AG09319 (cell line): ENCODE measurements at places on chromosomes 12 and 14.

DNA sequence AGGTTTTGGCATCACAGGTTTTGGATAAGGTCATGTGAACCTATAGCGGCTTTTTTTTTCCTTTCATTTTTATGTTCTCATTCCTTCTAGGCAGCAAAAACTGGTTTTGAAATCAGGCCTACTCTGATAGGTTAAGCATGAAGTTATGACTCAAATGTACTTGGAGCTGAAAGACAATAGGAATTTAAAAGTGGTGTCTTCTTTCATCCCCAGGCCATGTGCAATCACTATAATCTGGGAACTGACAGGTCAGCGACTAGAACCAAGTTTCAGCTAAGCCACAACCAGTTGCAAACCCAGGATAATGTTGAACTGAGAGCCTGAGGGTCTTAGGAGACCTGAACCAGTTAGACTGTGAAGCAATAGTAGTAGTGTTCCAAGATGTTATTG is 74.3 kb downstream of the ANO6 start:
- DNase-seq: no peak

DNA sequence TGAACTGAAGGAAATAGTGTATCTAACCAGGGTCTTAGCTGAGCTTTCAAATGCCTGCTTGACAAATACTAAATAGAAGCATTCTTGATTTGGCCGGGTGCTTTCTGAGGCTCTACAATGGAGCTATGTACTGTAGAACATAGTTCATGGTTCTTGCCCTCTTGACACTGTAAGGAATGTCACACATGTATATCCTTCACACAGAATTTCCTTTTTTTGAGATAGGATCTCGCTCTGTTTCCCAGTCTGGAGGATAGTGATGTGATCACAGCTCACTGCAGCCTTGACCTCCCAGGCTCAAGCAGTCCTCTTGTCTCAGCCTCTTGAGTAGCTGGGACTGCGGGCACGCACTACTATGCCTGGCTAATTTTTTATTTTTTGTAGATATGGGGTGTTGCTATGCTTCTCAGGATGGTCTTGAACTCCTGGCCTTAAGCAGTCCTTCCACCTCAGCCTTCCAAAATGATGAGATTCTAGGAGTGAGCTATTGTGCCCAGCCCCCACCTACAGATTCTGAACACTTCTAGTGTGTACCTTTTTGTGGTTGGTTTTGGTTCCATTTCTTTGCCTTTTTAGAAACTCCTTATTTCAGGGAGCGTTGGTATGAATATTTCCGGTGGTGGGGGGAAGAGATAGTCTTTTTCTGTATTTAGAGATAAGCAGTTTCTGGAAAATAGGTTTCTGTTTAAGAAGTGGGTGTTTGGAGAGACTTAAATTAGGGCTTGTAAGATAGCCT is 4.2 kb downstream of the MLXIP start:
- DNase-seq: no peak

- no peak for DNase-seq
Observed at GRCh38 chr14:71591929-71592328, 340.3 kb upstream of the RGS6 start.

DNA sequence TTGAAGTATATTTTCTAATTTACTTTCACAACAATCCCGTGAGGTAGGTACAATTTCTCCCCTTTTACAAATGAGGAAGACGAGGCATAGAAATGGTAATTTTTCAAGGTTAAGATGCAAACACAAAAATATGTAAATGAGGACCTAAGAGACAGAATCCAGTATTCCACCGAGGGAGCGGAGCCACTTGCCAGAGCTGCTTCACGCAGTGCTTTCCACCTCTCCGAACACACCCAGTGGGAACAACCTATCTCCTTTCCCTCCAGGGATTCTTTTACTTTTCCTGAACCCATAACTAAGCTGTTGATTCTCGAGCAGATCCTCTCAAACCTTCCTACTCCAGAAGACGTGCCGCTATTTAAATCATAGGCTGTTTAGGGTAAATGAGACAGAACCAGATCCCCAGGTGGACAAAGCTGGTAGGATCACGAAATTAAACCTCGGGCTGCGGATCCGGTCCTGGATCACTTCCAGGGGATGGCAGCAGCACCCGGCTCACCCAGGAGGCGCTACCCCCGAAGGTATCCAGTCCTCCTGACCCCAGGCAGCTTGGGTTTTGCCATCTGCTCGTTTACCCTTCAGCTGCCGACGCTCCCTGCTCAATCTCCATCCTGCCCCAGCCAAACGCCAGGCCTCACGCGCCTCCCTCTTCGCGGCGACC is 1.5 kb downstream of the DDHD1 start:
- no peak for DNase-seq

DNA sequence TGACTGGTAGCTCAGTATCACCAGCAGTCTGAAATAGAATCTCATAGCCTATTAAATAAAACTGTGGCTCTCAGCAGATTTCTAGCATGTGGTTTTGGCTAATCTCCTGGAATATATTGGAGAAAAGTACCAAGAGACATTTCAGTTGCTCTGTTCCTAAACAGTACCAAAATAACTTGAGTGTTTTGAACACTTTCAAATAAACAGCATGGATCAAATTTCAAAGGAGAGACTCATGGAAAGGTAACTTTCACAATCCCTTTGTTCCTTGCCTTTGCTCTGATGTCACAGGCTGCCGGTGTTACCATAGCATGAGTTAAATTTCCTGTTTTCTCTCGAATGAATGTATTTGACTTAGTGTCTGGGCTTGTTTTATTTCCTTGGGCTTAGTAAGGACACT is 3.4 kb downstream of the ARG2 start:
- DNase-seq: no peak

DNA sequence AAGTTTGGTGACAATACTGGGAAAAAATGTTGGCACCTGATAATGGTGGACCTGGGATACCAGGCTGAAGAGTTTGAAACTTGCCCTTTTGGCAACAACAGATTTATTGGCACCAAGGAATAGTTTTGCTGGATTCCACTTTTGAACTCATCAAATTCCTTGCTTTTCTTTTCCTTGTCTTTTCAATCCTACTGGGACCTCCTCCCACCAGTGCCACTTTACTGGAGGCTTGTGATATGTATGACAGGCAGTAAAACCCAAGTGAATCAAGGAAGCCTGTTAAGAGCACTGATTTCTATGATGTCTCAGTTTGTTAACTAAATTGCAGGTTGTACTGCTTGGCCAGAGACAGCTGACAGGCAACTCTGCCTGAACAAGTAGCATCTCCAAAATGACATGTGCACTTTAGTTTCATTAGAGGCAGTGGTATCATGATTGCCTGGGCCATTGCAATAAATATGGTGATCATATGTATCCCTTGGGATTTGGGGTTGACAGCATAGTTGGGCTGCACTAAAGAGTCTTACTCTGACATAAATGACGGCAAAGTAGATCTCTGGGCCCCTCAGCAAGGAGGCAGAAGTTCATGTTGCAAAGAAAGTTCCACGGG is 565.4 kb downstream of the DIO2 start:
- DNase-seq: no peak

GRCh38 chr12:71469258-71469750 is 29.7 kb downstream of the LGR5 start:
- no peak for DNase-seq

GRCh38 chr12:67910360-67911274 is 78.6 kb upstream of the IFNG-AS1 start:
- peak; percentile 71 for DNase-seq

DNA sequence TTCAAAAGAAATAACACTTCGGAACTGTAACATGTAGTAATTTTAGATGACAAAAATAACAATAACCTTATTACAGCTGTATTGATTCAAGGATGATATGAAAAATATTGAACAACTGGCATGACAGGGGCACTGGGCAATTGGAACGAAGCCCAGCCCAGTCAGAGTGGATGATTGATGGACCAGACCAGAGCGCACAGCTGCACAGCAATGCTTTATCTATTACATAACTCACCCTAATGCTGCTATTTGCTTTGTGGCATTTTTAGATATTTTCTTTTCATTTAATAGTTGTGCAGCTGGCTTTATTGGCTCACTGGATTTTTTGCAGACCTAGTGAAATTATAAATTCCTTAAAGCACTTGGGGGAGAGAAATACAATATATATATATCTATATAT is 26.9 kb upstream of the FERMT2 start:
- no peak for DNase-seq

- DNase-seq: no peak
Observed at GRCh38 chr12:989751-990660, 1.0 kb upstream of the ERC1 start.

- DNase-seq: no peak
Observed at GRCh38 chr12:20434996-20435395, 66.7 kb downstream of the PDE3A start.

GRCh38 chr14:99217066-99217955 is 54.7 kb downstream of the BCL11B start:
- no peak for DNase-seq

GRCh38 chr12:3990501-3991280 is 117.5 kb upstream of the PARP11 start:
- no peak for DNase-seq

GRCh38 chr12:101299931-101300330 is 20.0 kb downstream of the UTP20 start:
- no peak for DNase-seq

GRCh38 chr12:91529829-91530228 is 347.2 kb upstream of the DCN start:
- DNase-seq: no peak

GRCh38 chr12:3405821-3406220 is 85.2 kb upstream of the PRMT8 start:
- DNase-seq: no peak

DNA sequence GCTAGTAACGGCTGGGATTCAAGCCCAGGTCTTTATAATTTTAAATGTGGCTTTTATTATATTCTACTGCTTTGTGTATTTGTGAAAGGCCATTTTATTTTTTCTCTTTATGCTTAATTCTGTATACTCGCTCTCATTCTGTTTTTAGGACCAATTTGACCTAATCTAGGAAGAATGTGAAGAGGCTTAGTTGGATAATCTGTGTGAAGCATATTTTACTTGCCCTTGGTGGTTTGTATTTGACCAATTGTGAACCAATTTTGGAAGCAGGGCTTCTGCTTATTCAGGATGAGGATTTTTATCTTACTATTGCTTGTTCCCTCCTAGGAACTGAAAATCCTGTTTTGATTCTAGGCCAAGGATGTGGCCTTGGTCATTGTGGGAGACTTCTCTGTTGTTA is 113.1 kb downstream of the TTC6 start:
- no peak for DNase-seq

DNA sequence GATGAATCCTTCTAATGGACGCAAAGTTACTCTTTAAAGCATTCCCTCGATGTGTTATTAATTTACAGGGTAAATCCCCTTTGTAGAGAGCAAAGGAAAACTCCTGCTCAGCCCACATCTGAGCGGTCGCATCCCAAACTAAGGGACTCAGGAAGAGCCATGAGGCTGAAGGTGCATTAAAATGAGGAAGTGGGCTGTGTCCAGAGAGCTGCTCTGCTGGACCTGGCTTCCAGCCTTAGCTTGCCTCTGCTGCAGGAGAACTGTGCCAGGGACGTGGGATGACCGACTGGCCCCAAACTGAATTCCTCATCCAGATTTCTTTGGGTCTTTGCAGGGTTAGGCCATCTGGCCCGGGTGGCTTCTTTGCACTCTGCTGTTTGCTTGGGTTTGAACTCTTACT is 88.3 kb downstream of the FBXW8 start:
- no peak for DNase-seq

DNA sequence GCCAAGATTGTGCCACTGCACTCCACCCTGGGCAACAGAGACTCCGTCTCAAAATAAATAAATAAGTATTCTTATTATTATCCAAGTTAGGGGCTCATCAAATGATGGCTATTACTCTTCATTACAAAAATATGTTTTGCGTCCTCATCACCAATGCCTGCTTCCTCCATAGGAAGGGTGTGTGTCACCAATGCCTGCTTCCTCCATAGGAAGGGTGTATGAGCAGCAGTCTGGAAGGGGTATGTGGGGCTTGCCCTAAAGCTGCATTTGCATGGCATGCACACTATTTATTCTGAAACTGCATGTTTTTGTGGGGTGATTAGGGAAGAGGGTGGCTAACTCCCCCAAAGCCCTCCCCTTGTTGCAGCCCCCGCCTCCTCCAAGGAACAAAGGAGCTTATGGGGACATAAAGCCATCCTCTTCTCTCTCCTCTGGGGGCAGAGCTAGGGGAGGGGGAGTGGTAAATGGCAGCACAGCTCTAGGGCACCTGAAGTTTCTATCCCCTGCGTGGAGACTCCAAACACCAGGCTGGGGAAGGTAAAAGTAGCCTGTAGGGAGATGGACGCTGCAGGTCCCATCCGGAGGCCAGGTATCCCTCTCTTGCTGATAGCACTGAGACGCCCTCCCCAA is 1.3 kb downstream of the CAMKK2 start:
- no peak for DNase-seq
